ENCODE measurements at places on chromosomes 2 and 18. TPM values are rescaled to one million over a fixed set of nuclear protein-coding genes. Genes with fewer than 3 reads are reported as not detected.

DNA sequence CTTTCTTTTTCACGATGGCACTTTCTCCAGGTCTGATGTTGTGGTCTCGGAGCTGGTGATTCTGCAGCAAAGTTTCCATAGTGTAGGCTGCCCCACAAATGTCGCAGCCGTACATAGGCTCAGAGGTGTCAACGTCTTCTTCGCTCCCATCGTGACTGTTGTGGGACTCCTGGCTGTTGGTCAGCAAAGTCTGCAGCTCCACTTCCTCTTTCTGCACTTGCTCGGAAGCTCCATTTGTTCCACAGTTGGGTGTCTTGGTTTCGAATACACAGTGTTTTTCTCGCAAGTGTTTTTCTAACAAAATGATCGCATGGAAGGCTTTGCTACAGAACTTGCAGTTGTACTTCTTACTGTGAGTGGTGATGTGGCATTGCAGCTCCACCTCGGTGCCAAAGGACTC lies 126.8 kb downstream of the ZNF521 start:
- no peak for DNase-seq

DNA sequence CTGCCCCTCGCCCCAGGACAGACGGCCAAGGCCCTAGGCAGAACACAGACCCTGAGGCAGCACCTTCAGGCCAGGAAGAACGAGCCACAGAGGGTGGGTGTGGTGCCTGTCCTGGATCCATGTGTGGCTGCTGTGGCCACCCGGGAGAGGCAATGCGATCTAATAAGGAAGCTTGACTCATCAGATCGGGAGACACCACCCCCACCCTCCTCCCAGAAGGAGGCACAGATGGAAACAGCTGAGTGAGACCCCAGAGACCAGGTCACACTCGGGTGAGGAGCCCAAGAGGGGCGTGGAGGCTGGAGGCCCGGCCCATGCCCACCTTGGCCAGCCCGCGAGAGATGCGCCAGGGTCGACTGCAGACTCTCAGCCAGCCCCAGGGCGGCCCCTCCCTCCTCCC lies 20.3 kb downstream of the KCNG2 start:
- no peak for DNase-seq

- DNase-seq = peak; percentile 92
Measured at GRCh38 chr2:118223992-118224894, 136.0 kb downstream of the INSIG2 start.

- no peak for DNase-seq
Measured at GRCh38 chr18:45374878-45375630, 240.2 kb upstream of the SLC14A2 start.

Gene SH3RF3
- total RNA-seq = 13.0 TPM

Gene ZNF521
- 17.4 TPM for total RNA-seq

Gene SANBR
- 5.3 TPM for total RNA-seq

Gene MEP1B
- 0.23 TPM for total RNA-seq

Gene PSTPIP2
- total RNA-seq = 5.6 TPM

Data from esophagus muscularis mucosa (tissue), 4 donors.